ENCODE measurements at places on chromosomes 13 and 19. TPM values are rescaled to one million over a fixed set of nuclear protein-coding genes. Genes with fewer than 3 reads are reported as not detected.

DNA sequence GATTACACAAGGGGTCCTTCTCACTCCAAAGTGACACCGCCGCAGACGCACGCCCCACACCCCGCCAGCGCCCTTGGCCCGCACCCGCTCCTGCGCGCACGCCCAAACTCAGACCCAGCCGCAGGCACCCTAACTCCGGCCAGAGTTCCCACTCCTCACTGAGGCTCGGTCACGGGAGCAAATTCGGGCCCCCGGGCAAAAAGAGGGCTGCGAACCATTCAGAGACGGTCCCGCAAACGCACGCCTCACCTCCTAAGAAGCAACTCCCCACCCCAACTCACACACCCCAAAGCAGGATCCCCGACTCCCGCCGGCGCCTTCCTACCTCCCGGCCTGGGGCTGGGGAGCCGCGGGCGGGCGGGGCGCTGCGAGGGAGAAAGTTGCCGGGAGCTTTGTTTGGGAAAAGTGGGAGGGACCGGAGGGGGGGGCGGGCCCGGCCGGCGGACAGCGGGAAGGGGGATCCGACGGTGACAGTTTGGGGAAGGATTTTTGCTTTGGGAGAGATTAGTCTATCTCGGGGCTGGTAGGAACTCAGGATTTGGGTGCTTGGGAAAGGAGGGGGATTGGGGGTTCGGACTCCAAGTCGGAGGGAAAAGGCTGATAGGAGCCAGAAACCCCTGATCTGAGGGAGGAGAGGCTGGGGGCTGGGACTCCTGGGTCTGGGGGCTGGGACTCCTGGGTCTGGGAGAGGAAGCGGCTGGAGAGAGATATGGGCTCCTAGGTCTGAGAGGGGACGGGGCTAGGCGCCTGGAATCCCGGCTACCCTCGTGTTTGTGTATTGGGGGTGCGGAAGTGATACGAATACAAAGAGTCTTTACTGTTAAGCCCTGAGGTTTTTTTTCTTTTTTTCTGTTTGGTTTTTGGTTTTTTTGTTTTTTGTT is at the start of gene TEAD2:
Gene TEAD2 (minus strand): TSS at position 369 of the 881 bp plus-strand sequence. CDS start 2,341 bp downstream, outside the sequence.
- DNase-seq: no peak

GRCh38 chr19:2727640-2727944 is 6.4 kb upstream of the DIRAS1 start:
- DNase-seq: no peak

GRCh38 chr19:50147462-50148423 is 15.3 kb downstream of the IZUMO2 start:
- peak; percentile 46 for DNase-seq

GRCh38 chr13:50085063-50085462 is 69.8 kb downstream of the KCNRG start:
- DNase-seq: no peak

- no peak for DNase-seq
Observed at GRCh38 chr19:2372076-2372612, 12.1 kb downstream of the TMPRSS9 start.

- no peak for DNase-seq
Observed at GRCh38 chr19:2392366-2392765, 32.3 kb downstream of the TMPRSS9 start.

- DNase-seq: no peak
Observed at GRCh38 chr13:102693250-102693649, 1.6 kb downstream of the METTL21C start.

- DNase-seq: peak; percentile 4
Observed at GRCh38 chr19:5624018-5624663, 1.3 kb downstream of the SAFB start.

GRCh38 chr13:37274569-37275497 is 169.4 kb upstream of the CSNK1A1L start:
- DNase-seq: no peak

- no peak for DNase-seq
Observed at GRCh38 chr19:2719232-2719735, 1.9 kb downstream of the DIRAS1 start.

GRCh38 chr13:79361299-79361698 is 44.8 kb downstream of the RBM26 start:
- no peak for DNase-seq

DNA sequence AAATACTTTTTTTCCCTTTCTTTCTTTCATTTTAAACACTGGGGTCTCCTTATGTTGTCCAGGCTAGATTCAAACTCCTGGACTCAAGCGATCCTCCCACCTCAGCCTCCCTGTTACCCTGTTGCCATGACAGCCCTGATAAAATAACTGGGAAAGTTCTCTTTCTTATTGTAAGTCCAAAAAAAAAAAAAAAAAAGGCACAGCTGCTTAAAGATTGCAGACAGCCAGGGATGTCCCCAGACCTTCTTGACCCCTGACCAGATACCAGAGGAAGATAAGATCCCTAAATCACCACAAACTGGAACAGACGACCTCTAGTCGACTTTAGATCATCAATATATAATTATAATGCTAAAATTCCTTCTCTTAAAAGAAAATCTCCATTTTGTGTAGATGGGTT is 1.1 kb upstream of the MVB12A start:
- DNase-seq: no peak

DNA sequence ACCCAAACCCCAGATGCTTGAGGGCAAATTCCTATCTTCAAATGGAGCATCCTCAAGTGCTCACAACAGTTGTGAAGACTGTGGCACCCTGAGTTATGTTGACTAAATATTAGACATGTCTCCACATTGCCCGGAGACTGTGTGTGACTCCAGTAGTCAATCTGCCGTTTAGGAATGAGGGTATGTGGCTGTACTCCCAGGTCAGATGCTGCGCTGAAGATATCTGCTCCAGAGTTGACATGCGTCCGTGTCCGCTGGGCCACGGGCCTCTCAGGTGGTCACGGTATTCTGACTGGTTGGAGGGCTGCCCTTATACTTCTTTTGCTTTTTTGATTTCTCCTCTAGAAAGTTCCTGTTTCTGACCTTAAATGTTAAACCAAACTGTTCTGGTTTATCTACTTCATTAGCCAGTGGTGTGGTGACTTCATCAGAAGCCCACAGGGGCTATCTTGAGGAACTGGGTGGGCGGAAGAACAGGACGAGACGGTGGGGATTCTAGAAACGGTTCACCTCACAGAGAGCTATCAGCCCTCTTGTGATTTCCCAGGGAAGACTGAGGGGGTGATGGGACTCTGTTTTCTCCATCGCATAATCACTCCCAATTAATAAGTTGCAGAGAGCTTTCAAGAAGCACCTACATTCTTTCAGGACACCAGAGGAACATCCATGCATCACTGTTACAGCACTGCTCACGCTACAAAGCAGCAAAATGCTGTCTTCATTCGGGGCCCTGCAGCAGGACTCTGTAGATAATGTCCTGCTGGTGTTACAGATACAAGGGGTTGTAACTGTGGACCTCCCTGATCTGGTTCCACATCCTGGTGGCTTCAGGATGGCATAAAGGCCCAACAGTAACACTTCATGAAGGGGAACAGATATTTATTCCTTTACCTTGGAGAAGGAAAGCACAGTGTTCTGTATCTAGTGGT is 1.3 kb upstream of the LCP1 start:
- DNase-seq: no peak

DNA sequence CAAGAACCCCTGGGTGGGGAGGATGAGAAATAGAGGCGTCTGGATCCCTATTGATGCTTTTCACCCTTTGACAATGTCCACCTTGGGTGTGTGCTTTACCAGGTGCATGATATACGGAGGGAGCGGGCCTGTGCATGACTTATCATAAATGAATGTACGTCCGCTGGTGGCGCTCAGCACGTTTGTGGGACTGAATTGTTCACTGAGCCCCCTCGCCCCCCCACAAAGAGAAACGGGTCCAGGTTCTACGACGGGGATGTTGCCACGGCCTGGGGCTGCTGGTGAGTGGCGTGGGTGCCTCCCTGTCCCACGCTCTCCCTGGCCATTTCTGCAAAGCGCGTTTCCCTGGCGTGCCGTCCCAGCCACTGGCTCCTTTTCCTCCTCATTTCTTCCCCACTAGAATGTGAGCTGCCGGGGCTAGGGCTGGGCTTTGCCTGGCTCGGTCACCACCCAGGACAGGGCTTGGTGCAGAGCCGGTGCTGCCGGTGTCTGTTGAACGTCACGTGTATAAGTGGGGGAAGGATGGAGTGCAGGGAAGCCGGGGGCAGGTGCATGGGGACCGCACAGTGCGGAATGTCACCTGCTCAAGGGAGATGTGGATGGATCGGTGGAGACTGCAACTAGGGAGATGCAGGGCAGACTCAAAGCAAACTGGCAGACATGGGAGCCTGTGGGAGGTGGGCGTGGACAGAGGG is 21.6 kb downstream of the LRRC4B start:
- DNase-seq: no peak

DNA sequence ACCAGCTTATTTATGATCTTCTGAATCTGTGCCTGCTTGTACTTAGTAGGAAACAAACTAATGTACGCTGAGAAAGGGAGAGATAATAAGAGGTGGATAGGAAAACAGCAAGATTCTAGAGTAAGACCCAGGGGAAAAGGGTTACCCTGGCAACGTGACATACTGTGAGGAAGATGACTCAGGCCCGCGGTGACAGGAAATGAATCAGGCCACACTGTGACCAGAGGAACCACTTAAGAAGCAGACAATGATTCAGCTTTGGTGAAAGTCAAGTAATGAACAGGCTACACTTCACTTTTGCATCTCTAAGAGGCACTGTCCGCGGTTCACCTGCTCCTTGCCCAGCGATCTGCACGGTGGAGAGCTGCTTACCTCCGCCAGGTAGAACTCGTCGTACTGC is 158.2 kb downstream of the NALCN start:
- DNase-seq: peak; percentile 40

The CTXN1 gene
- 1.9 TPM for total RNA-seq

The AP1M1 gene
- total RNA-seq: 116 TPM

The ZNF324B gene
- total RNA-seq: 15.1 TPM

The ZNF723 gene
- total RNA-seq: not detected
